ENCODE measurements at places on chromosomes 12 and 14.

- no peak for DNase-seq
These were observed 232.9 kb downstream of the PCNX1 start for GRCh38 chr14:71140157-71140556.

GRCh38 chr12:72366255-72366654 is 94.1 kb downstream of the TRHDE start:
- no peak for DNase-seq

DNA sequence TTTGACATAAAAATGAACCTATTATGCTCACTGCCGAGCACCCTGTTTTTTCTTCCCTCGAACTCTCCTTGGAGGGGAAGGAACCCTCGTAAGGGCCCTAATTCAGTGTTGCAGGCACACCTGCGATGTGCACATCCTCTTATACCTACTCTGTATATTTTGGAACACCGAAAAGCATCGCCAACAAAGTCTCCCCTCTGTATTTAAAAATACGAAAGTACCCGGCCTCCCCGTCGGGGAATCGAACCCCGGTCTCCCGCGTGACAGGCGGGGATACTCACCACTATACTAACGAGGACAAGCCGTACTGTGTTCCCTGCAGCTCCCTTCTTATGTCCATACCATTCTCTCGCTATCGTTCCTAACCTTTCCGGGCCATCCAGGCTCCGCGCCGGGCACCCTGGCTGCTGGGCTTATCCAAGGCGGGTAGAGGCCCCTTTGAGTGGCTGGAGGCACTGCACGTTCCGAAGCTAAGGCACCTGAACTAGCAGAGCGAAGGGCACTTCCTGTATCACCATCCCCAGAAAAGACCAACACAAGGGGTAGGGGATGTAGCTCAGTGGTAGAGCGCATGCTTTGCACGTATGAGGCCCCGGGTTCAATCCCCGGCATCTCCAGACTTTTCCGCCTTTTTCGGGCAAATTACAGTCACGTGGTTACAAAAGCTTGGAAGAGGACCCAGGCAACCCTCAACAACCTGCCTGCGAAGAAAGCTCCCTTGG is 25.1 kb upstream of the UBC start:
- no peak for DNase-seq

DNA sequence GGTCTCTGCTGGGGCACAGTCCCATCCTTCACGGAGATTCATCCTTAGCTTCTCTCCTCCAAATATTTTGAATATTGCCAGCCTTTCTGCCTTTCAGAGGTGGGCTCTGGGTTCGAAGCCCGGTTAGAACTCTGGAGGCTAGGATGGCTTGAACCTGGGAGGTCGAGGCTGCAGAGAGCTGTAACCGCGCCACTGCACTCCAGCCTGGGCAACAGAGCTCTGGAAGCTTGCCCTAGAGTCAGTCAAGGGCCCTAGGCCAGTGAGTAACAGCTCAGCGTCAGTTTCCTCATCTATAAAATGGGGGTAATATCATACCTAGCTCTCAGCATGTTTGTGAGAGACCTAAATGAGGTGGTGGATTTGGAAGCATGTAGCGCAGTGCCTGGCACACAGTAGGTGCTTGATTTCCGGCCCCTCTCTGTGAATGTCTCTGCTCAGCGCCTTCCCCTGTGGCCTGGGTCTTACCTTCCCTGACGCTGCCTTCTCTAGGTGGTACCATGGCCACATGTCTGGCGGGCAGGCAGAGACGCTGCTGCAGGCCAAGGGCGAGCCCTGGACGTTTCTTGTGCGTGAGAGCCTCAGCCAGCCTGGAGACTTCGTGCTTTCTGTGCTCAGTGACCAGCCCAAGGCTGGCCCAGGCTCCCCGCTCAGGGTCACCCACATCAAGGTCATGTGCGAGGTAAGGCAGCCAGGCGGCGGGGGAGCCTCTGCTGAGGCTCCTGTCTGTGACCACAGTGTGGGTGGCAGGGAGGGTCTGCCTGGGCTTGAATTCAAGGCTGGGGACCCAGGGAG is 3.4 kb downstream of the PTPN6 start:
- DNase-seq = no peak

- no peak for DNase-seq
These were observed 547.9 kb downstream of the DIO2 start for GRCh38 chr14:79663453-79663852.

DNA sequence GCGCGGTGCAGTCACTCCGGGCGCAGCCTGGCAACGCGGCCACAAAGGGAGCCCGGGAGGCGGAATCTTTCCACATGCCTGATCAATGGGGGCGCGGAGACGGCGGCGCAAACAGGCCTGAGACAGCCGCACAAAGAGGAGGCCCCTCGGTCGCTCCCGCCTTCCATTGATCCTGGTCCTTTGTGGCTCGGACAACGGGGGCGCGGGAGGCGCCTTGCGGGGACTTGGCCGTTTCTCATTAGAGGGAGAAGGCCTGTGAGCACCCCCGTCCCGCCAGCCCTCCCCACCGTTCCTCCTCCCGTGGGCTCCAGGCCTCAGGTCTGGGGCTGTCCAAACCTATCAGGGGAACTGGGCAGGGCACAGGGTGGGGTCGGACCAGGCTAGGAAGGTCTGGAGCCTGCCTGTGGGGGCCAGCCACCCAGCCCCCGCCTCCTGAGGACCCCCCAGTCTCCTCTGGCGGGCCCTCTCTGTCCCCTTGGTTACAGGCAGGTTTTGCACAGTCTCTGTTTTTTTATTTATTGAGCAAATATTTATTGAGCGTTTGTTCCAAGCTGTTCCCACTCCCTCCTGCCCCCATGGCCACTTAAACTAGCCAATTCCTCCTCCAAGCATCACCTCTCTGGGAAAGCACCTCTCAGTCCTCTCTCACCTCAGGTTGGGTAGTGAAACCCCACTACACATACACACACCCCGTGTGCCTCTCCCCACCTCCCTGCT is 29.0 kb upstream of the MSI1 start:
- DNase-seq = no peak

GRCh38 chr14:50345846-50346422 is 33.8 kb downstream of the DMAC2L start:
- no peak for DNase-seq
